Posterior vena cava (tissue), 2 donors: ENCODE measurements at places on chromosomes 4 and X.

DNA sequence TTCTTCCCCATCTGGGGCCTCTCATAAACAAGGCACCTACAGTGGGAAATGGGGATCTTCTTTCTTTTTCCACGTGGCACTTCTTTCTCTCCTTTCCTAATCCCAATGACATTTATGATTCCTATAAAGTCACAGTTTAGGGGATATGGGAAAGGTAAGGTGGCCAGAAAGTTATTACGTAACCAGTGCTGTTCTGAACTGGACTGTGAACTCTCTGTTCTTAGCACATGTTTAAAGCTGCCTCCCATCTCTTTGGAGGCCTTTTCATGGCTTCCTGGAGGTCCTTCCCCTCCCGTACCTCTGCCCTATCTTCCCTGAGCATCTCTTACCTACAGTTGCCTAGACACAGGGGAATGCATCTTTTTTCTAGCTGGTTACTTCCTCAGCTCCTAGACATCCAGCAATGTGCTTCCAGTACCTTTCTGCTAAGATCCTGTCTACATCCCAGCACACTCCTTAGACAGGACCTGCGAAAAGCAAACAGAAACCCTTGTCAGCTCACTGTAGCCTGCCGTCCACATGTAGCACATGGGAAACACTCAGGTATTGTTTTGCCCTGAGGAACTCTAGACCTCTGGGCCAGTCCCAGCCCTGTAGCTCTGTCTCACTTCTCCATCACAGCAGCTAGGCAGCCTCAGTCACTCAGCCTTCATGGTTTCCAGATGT is 195.4 kb downstream of the NWD2 start:
- DNase-seq = no peak

DNA sequence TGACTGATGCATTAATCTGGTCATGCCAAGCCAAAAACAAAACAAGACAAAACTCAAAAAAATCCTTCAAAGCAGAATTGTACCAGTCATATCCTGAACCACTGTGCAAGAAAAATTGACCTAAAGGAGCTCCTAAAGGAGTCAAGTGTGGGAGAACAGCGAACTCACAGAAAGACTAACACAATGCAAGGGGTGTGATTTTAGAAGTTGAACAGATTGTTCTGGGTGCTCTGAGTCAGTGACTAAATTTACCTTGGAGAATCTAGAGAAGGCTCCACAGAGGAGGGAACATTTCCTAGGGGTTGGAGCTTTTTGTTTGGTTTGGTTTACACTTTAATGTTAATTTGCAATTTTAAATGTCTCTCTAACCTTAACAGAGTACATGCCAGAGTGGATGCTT is 48.9 kb upstream of the PHF8 start:
- DNase-seq = no peak

DNA sequence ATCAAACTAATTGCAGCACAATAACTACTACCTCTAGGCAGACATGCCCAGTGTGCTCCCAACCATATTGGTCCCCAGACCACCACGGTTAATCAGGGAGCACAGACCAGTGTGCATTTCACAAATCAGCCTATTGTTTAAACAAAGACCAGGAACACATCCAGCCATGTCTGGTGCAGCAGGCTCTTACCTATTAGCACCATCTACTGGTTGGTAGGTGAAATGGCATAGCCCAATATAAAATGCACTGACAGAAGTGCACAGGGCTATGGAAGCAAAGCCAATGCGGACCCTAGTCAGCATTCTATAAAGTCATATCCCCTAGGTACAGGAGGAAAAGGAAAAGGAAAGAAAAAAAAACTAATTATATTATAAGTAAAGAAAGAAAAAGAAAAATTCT is 15.5 kb upstream of the CYLC1 start:
- DNase-seq = no peak

GRCh38 chrX:7372825-7373525 is 225.0 kb upstream of the PUDP start:
- DNase-seq = no peak
